Activated CD4-positive, alpha-beta T cell treated with anti-CD3 and anti-CD28 coated beads, Interleukin-2, amount 10 ng/mL, durations not matched to agents 7 days and 5 days (primary cell): ENCODE measurements at places on chromosomes 6 and 20.
A peak's percentile ranks its signal among the peaks of the same experiment; 100 is the strongest.

- DNase-seq, result no peak
These were observed at the start of gene SMOC2 for GRCh38 chr6:168440520-168441433. SMOC2 (plus strand) TSS chr6:168441184; CDS start chr6:168441371, 187 bp downstream.

DNA sequence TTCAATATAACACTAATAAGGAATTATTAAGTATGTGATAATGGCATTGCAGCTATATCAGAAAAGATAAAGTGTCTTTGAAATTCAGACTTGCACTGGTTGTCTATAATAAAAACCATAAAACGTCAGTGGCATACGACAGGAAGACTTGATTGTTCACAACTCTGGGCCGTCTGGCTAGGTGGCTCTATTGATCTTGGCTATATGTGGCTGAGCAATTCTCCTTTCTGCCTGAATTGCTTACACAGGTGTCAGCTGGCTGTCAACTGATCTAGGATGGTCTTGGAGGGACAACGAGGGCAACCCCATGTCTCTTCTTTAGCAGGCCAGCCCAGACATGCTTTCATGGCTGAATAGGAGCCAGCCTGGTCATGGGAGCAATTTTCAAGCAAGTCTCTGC is 359.1 kb downstream of the QKI start:
- no peak for DNase-seq

DNA sequence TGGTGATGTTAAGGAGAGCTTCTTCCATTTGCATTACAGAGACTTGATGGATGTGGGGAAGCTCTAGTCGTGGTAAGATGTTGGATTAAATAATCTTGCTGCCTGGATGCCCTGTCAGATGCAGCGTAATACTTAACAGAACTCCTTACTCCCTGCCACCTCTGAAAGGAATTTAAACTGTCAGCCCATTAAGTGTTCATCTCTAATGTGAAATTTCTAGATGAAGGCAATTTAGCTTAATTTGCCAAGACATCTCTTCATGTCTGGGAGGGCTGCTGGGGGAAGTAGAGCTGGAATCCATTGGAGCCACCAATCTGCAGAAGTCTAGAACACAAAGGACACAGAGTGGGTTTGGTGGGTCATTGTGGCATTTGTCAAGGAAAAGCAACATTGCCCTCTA is 64.4 kb downstream of the SOBP start:
- no peak for DNase-seq

DNA sequence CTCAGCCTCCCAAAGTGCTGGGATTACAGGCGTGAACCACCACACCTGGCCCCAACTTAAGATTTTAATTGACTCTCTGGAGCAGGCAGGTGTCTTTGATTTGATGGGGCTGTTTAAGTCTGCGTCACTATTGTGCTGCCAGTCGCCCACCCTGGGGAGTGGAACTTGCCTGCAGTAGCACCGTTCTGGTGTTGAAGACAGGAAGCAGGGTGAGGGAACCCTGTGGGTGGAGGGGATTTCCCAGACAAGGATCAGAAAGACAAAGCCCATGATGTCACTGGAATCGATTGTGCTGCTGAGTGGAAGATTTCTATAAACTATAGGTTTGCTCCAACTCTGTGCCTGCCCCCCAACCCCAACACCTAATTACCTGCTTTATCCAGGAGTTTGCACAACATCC is 11.0 kb downstream of the ALDH8A1 start:
- peak; percentile 34 for DNase-seq

DNA sequence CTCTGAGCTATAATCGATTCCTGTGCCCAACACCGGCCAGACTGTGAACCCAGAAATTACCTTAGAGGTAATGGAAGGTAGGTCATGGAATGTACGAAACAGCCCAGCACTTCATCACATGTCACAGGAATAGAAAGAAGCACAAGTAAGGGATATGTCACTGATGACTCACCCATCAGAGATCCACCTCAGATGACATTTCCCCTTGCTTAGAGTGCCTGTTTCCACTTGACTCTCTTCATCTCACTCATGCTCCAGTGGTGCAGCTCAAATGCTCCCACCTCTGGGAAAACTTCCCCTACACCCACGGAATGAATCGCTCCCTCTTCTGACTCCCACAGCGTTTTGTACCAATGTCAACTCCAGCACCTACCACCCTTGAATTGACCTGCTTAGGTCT is 381.6 kb upstream of the CNR1 start:
- no peak for DNase-seq

DNA sequence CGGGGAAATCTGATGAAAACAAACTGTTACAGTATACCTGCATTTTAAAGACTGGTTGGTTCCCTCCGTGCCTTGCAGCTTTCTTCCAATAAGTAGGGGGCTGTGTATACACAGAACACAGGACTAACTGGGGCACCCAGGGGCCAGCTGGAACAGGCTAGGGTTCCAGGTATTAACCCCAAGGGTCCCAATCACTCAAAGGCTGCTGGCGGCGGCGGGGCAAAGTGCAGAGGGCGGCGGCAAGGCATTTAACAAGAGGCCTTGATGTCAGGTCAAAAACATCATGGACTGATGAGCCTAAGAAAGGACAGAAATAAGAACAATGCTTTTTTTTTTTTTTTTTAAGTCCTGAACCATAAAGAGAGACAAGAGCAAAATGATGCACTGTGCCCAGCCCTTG is 2.5 kb downstream of the PMEPA1 start:
- DNase-seq, result no peak

- DNase-seq, result no peak
These were observed 72.7 kb upstream of the GATA5 start for GRCh38 chr20:62548471-62548870.
